ENCODE measurements at places on chromosomes 12 and 14.
A peak's percentile ranks its signal among the peaks of the same experiment; 100 is the strongest.

DNA sequence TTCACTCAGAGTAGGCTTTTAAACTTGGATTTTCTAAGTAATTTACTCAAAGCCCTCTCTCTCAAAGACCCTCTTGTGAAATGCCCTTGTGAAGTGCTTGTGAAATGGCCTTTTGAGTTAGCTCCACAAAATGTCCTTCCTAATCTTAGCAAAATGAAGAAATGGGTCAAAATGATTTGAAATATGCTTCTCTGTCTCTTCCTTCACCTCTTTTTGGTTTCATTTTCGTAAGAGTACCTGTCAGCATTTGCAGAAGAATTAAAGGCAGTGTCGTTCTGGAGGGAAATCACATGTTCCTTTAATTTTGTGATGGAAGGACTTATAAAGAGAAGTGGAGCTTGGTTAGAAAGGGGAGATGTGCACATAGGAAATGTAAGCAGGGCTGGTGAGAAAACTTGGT, 93.7 kb downstream of the HMGA2 start:
- no peak overlapping the region for H3K4me3 ChIP-seq

DNA sequence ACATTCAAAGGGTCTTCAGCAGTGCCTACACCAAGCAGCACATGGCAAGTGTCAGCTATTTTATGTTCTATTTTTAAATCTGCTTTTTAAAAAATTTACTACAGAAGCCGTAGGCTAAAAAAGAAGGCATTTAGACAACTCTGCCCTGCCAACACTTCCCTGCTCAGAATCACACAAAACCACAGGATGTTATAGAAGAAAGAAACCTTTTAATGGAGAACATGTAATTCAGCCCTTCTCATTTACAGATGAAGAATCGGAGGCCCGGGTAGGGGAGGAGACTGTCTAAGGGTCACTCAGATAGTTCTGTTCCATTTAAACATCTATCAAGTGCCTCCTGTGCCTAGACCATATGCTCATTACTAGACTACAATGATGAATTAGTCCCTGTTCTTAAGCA, 171.8 kb upstream of the NTF3 start:
- no peak for DNase-seq
- H3K4me3 ChIP-seq, result no peak overlapping the region
- H3K36me3 ChIP-seq, result no peaks in the 10 kb centered on the region
- no peaks in the 10 kb centered on the region for H3K27me3 ChIP-seq

DNA sequence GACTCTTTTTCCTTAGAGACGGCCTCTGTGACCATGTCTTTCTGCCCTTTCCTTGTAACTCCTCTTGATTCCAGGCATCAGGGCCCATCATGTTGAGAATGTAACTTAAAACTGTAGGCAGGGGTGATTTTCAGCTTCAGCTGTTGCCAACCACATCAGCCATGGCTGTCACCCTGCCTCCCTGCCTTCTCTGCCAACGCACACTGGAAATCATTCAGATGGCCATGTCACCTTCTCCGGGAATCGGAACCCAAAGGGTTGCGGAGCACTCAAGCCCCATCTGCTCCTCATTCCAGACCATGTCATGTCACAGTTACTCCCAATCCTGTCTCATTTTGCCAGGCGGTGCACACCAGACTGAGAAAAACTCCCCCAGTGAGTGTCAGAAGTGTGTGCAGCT, 72.1 kb downstream of the EMP1 start:
- H3K27me3 ChIP-seq, result no peaks in the 10 kb centered on the region
- H3K27ac ChIP-seq, result no peak overlapping the region
- DNase-seq, result no peak
- H3K36me3 ChIP-seq, result no peaks in the 10 kb centered on the region

- H3K27ac ChIP-seq, result no peak overlapping the region
- H3K36me3 ChIP-seq, result no peaks in the 10 kb centered on the region
- no peak overlapping the region for H3K4me3 ChIP-seq
Observed at GRCh38 chr12:51388069-51388799, 3.0 kb downstream of the GALNT6 start.

DNA sequence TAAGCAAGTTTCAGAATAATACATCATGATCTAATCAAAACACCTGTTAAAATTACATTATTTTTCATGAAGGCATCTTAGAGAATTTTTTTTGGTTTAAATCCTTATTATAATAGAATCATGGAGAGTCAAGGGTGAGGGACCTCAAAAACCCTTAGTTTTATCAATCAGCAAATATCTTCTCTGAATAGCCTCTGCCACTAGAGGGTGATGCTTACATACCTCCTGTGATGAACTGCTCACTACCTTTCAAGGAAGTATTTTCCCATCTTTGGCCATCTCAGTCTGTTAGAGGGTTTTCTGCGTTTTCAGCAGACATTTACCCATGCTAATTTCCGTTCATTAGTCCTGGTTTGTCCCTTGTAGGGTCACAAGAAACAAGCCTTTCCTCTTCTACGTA, 200.2 kb downstream of the TRHDE start:
- no peak for DNase-seq
- no peak overlapping the region for H3K4me3 ChIP-seq
- no peaks in the 10 kb centered on the region for H3K27me3 ChIP-seq
- H3K27ac ChIP-seq, result no peak overlapping the region

- no peak for DNase-seq
- no peaks in the 10 kb centered on the region for H3K4me1 ChIP-seq
- no peak overlapping the region for H3K27ac ChIP-seq
- no peaks in the 10 kb centered on the region for H3K27me3 ChIP-seq
- no peak overlapping the region for H3K4me3 ChIP-seq
Observed at GRCh38 chr12:83102499-83102898, 415.8 kb downstream of the TMTC2 start.

DNA sequence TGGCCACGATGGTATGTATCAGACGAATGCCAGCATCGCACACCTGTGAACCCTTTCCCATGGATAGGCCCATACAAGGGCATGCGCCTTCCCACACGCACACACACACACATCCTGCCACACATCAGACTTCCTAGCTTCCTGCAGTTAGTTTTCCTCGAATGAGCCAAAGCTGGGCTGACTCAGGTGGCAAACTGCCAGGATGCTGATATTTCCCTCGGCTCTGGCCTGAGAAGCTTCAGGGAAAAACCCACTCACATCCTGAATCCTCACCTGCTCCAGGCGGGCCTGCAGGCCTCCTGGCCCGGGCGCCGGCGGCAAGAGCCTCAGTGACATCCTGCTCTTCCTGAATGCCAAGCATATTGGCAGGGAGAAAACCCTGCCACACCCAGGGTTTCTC, 22.4 kb downstream of the CALM1 start:
- peak; percentile 81 for DNase-seq
- H3K4me3 ChIP-seq, result no peak overlapping the region
- peak overlapping the region; percentile 67 for H3K27ac ChIP-seq
- no peaks in the 10 kb centered on the region for H3K4me1 ChIP-seq

DNA sequence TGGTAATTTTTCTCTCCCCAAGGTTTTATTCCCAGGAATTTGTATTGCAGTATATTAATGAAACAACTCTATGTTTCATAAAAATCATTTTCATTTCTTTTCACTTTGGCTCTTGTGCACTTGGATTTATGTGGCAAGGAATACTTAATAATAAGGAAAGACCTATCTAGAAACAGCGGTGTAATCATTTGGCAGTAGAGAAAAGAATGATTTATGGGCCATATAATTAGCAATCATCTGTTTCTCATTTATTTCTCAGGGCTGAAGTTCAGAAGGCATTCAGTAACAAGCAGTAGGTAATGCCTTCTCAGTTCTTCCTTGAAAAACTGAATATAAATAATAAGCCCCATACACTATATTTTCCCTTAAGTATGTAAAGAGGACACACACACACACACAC, 172.6 kb downstream of the ANO4 start:
- no peak for DNase-seq
- no peak overlapping the region for H3K4me3 ChIP-seq
- no peaks in the 10 kb centered on the region for H3K4me1 ChIP-seq
- no peaks in the 10 kb centered on the region for H3K27me3 ChIP-seq

DNA sequence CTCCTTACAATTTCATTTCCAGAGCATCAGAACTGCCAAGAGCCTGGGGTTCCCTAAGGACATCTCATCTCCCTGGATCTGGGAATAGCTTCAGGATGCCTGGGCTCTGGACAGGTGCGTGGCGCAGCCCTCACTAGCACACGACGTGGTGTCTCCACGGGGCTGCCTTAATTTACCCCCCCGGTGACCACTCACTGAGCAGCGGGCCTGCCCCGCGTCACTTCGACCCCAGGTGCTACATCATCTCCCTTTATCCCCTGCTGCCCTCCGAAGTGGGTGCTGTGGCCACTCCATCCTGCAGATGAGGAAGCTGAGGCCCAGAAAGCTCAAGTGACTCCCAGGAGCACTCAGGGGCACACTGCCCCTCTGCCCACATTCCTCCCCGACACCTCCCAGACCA, 177.8 kb upstream of the SFSWAP start:
- DNase-seq, result no peak
- no peaks in the 10 kb centered on the region for H3K4me1 ChIP-seq
- H3K36me3 ChIP-seq, result no peaks in the 10 kb centered on the region
- no peak overlapping the region for H3K4me3 ChIP-seq
- no peak overlapping the region for H3K27ac ChIP-seq

- no peaks in the 10 kb centered on the region for H3K36me3 ChIP-seq
- no peaks in the 10 kb centered on the region for H3K27me3 ChIP-seq
- DNase-seq, result no peak
- H3K4me1 ChIP-seq, result no peaks in the 10 kb centered on the region
- H3K27ac ChIP-seq, result no peak overlapping the region
- no peak overlapping the region for H3K4me3 ChIP-seq
Observed at GRCh38 chr14:57617510-57617909, 123.9 kb upstream of the CCDC198 start.

- DNase-seq, result no peak
- no peak overlapping the region for H3K27ac ChIP-seq
Observed at GRCh38 chr14:84760489-84761126, 769.3 kb upstream of the FLRT2 start.

- H3K27me3 ChIP-seq, result no peaks in the 10 kb centered on the region
- no peak for DNase-seq
- no peaks in the 10 kb centered on the region for H3K36me3 ChIP-seq
- H3K4me1 ChIP-seq, result no peaks in the 10 kb centered on the region
Observed at GRCh38 chr14:64826845-64827244, 52.9 kb downstream of the SPTB start.

DNA sequence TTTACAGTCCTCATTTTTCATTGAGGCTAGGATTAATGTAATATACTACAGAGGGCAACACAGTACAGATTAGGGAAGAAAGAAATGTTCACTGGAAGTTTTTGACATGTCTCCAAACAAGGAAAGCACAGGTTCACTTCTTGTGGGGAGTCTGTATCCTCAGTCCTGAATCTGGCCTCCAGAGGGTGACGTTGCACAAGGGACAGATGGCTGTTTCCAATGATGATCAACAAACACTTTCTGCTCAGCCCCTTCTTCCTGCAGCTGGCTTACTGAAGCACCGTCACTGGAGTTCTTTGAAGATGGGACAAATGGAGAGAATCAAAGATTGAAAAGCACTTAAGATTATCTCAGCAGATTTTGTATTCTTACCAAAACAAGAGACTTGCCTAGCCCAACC, 123.3 kb upstream of the OR4E1 start:
- no peak for DNase-seq
- H3K4me3 ChIP-seq, result no peak overlapping the region
- no peaks in the 10 kb centered on the region for H3K36me3 ChIP-seq
- no peak overlapping the region for H3K27ac ChIP-seq
- H3K4me1 ChIP-seq, result no peaks in the 10 kb centered on the region

DNA sequence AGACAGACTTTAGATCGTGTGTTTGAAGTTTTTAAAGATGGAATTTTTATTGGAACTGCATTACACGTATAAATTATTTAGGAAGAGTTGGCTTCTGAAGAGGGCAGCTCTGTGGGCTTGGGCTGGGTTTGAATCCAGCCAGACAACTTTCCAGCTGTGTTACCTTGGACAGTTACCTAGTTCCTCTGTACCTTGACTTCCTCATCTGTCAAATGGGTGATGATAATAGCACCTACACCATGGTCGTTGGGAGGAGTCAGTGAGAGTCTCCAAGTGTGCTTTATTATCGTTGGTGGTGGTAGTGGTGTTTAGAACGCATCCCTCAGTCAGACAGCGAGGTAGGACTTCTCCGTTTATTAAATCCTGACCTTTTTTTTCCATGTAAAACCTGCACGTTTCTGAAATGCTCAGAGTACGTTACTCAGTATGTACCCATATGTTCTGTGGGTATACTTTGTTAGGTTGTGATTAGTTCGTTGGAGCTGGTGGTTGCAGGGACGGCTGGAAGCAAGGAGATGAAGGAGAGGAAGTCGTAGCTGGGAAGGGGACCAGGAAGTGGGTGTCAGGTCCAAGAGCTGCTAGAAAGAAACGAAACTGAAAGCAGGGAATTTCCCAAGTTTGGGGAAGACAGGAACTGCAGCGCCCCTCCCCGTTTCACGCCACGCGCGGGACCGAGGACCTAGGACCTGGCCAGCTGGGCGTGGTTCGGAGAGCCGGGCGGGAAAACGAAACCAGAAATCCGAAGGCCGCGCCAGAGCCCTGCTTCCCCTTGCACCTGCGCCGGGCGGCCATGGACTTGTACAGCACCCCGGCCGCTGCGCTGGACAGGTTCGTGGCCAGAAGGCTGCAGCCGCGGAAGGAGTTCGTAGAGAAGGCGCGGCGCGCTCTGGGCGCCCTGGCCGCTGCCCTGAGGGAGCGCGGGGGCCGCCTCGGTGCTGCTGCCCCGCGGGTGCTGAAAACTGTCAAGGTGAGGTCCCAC, at the start of gene OAS3:
Gene OAS3, plus strand, starts transcription at position 734 of the 979 bp plus-strand sequence. Its CDS starts 57 bp downstream, at position 791.
- no peaks in the 10 kb centered on the region for H3K27me3 ChIP-seq
- DNase-seq, result peak; percentile 54
- H3K36me3 ChIP-seq, result no peaks in the 10 kb centered on the region
- peak within 1 kb of the TSS; percentile 53 for H3K27ac ChIP-seq
- peak within 1 kb of the TSS; percentile 85 for H3K4me3 ChIP-seq

GRCh38 chr14:61315313-61315712, 6.1 kb upstream of the PRKCH start:
- no peaks in the 10 kb centered on the region for H3K36me3 ChIP-seq
- no peaks in the 10 kb centered on the region for H3K4me1 ChIP-seq
- no peak overlapping the region for H3K27ac ChIP-seq

- DNase-seq, result no peak
- H3K27ac ChIP-seq, result no peak overlapping the region
- H3K27me3 ChIP-seq, result no peaks in the 10 kb centered on the region
- peaks cover 4% of the 10 kb centered on the region for H3K36me3 ChIP-seq
- H3K4me3 ChIP-seq, result no peak overlapping the region
Observed at GRCh38 chr14:73386342-73386741, 72.0 kb downstream of the NUMB start.

DNA sequence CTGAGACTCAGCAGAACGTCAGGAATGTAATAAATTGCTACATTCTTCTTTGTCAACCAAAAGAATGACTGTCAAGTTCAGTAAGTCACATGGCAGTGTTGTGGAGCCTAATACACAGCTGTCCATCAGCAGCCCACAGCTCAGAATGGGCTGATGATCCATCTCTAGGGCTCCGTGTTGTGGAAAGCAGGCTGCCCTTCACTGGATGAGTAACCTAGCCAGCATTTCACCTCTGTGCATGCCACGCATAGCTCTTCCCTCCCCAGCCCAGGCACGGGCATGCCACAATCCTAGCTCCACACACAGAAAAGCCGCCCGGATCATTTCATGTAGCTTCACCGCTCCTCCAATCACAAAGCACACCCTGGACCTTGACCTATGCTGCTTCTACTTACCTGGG, 878.0 kb upstream of the TMEM132C start:
- H3K4me3 ChIP-seq, result no peak overlapping the region
- H3K4me1 ChIP-seq, result no peaks in the 10 kb centered on the region
- no peaks in the 10 kb centered on the region for H3K27me3 ChIP-seq
- no peaks in the 10 kb centered on the region for H3K36me3 ChIP-seq
- DNase-seq, result no peak
